ENCODE measurements at places on chromosomes 12 and 14.
A peak's percentile ranks its signal among the peaks of the same experiment; 100 is the strongest.

DNA sequence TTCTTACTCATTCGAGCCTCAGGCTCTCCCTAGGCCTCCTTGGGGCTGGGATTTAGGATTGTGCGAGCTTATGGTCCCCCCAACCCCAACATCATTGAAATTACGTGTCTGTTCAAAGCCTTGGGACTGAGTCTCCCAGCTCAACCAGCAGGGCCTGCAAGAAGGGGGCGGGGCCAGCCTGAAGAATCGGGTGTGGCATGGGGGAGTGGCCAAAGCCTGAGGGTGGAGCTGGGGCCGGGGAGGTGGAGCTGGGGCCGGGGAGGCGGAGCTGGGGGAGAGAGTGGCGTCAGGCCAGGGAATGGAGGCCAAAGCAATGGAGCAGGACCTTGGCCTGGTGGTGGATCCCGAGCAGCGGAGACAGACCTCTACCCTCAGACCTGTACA is 24.3 kb upstream of the HSPB8 start:
- DNase-seq = no peak

DNA sequence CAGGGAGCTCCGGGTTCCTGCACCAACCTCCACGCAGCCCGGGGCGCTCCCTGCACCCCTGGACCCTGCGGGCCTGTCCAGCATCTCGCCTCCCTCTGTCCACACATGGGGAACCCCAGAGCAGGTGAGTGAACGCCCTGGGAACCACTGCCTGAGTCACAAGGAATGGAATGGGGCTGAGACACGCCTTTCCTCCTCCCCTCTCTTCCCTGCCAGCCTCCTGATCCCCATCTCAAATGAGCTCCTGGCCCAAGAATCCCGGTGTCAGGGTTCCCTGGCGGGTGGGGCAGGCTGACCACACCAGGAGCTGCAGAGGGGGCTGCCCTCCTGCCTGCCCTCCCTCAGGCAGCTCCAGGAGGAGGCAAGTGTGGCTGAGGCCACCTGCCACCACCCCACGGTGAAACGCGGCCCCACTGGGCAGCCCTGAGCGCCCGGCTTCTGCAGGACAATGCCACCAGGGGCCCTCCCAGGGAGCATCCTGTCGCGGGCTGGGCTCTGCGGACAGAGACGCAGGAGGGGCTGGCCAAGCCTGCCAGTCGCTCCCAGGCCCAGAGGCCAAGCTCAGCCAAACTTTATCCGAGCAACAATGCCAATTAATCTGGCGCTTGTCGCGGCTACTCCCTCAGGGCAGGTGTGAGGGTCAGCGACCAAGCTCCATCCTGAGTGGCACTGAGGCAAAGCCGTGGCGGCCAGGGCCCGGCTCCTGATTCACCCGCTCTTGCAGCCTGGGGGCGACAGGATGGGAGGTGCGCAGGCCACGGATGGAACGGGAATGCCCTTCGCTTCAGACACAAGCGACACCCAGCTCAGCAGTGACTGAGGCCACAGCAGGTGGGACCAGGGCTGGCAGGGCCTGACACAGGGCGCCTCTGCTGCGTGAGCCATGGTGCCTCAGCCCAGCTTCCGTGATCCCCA is 44.3 kb downstream of the GALNT9 start:
- DNase-seq = no peak

GRCh38 chr12:65609359-65609771 is 214.9 kb upstream of the HMGA2 start:
- DNase-seq = no peak

GRCh38 chr14:106378191-106378590 is 851.8 kb downstream of the TMEM121 start:
- DNase-seq = peak; percentile 44

DNA sequence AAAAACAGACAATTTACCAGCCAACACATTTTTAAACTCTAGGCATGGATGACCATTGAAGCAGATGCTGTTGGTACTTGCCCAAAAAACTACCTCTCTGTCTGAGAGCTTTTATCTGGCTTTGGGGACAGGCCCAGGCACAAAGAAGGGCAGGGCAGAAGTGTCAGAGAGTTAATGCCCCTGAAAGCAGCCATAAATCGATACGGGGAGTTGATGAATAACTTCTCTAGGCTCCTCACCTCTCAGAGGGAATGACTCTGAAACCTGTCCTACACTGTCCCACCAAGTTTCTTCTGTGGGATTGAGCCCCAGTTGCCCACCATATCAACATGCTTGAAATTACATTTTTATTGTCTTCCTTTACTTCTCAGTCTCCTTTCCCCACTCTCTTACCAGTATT is 113.0 kb upstream of the DAAM1 start:
- no peak for DNase-seq

- no peak for DNase-seq
Measured at GRCh38 chr12:24681570-24681969, 267.3 kb downstream of the BCAT1 start.

- no peak for DNase-seq
Measured at GRCh38 chr14:74682169-74682952, 30.5 kb downstream of the AREL1 start.

DNA sequence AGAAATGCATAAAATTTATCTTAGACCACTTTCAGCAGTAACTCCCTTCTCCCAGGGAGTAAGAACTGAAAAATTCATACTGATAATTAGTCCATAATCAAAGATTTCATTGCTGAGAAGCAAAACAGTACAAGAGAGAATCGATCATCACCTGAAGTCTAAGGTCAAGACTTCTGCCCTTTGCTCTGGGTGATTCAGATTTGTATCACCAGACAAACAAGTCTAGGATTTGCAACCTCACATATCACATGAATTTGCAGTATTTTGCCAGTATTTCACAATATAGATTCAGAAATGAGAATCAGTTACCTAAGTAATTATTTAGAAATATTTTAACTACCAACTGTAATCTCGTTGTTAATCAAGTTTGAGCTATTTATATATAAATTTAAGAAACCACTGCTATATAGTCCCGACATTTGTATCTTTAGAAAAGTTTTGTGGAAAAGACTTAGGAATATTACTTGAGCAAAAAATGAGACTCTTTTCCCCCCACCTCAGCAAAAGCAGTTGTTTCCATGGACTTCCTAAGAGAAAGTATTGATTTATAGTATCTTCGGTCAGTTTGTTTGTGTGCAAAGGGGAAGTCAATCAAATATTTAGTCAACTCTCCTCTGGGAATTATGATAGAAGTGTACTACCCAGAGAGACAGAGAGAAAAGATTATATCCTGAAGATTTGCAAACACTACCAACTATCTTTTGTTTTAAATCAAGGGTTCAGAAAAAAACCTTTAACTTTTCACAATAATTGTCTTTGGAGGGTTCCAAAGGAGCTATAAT is 840.1 kb downstream of the TRHDE start:
- DNase-seq = no peak

DNA sequence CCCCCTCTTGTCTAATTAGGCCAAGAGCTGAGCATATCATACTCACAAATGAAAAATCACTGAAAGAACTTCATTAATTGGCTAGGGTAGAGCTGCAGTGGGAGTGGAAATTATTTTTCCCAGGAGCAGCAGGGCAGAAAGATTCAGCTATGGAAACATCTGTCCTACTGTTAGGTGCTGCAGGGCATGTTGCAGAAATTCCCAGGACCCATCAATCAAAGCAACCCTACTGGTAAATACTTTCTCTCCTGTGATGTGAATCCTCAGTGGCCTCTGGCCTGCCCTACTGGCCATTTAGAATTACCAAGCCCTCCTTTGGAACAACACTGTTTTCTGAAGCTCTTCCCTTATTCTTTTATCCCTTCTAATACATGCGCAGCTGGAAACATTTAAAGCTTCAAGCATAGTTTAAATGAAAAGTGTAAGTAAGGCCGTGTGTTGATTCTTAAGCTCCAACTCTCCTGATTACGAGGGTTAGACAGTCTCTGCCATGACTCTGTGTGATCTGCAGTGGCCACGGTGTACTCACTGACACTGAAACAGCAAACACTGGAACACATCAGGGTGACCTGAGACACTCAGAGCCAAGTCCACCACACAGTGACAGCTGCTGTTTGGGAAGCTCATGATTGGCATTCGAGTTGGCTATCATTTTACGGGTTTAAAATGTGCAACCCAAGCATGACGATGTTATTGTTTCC is 62.6 kb upstream of the TMCC3 start:
- DNase-seq = no peak

- no peak for DNase-seq
Measured at GRCh38 chr14:61183196-61183885, 97.8 kb downstream of the TMEM30B start.

DNA sequence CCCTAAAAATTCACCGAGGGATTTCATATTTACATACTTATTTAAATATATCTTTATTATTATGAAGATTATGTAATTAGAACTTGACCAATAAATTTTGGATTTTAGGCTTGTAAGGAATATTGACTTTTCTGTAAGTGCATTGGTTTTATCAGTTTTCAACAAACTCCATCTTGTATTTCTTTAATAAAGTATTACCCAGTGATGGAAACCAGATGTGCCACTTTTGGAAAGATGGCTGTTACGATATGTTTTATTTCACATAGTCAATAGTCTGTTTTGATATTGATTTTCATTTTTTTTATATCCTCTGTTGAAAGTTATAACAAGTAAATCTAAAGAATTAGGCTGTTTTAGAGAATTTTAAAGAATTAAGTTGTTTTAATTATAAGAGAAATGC is 1.8 kb downstream of the MON2 start:
- DNase-seq = no peak

- no peak for DNase-seq
Measured at GRCh38 chr14:88234442-88234841, 88.6 kb downstream of the KCNK10 start.

GRCh38 chr12:62701492-62701891 is 233.5 kb downstream of the PPM1H start:
- DNase-seq = no peak

DNA sequence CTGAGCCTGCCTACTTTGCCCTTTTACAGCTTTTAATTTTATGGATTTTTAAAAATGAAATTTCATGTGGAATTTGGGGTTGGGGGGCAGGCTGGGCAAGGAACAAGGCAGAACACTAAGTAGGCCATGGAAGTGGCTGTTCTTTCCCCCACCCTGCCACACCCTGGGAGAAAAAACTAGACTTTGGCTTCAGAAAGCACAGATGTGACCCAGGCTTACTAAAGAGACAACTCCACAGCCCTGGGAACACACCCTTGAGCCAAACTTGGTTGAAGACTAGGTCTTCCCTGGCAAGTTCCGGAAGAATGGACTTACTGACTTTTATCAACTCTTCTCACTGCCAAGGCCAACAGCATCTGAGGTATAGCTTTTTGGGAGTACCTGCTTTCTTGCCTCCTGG is 40.3 kb downstream of the BAZ2A start:
- DNase-seq = no peak

DNA sequence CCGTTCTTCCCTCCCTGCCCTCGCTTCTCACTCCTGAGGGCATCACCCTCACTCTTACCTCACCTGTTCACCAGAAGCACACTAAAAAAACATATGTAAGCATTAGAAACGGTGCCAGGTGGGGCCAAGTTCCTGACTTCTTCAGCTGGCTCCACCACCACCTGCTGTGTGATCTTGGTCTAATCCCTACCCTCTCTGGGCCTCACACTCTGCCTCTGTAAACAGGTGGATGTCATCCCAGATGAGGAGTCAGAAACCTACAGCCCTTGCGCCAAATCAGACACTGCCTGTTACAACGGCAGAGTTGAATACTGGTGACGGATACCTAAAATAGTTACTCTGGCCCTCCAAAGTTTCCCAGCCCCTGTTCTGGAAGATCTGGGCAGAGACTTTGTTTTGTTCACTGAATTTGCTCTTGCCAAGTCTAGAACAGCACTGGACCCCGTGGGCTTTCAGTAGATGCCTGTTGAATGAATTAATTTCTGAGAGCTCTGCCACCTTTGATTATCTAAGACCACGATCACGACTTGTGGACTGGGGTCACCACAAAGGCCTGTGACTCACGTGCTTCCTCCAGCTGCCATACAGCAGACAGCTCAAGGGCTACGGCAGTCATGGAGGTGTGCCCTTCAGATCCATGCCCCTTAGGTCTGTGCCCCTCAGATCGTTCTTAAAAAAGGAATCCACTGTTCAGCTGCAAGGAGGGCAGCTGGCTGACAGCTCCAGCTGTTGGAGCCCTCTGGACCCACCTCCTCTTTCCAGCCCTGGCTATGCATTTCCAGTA is 71.9 kb downstream of the GSC start:
- no peak for DNase-seq

DNA sequence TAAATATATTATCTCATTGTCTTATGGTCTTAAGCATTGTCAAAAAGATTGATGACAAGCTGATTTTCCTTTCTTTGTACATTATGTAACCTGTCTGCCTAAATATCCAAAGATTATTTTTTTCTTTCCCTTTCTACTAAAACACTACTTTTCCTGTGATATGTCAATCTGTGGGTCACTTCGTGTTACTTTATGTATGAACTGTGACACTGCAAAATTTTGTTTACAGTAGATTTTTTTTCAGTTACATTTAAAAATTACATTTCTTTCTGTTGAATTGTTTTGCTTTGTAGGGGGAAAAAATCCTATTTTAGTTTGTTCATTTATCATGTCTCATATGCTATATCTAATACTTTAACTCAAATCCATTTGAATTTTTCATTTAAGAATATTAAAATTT is 392.3 kb upstream of the ATXN7L3B start:
- no peak for DNase-seq

DNA sequence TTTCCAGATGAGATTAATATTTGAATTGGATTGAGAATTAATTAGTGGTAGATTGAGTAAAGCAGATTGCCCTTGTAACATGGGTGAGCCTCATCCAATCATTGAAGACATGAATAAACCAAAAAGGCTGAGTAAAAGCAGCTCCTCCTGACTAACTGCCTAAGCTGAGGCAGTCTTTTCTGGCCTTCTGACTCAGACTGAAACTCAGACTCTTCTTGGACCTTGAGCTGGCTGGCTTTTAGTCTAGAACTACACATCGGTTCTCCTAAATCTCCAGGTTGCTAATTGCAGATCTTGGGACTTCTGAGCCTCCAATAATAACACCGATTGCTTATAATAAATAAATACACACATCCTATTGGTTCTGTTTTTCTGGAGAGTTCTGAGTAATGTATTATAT is 24.0 kb downstream of the FKBP11 start:
- no peak for DNase-seq

- DNase-seq = no peak
Measured at GRCh38 chr12:13252616-13253015, 56.1 kb downstream of the EMP1 start.

DNA sequence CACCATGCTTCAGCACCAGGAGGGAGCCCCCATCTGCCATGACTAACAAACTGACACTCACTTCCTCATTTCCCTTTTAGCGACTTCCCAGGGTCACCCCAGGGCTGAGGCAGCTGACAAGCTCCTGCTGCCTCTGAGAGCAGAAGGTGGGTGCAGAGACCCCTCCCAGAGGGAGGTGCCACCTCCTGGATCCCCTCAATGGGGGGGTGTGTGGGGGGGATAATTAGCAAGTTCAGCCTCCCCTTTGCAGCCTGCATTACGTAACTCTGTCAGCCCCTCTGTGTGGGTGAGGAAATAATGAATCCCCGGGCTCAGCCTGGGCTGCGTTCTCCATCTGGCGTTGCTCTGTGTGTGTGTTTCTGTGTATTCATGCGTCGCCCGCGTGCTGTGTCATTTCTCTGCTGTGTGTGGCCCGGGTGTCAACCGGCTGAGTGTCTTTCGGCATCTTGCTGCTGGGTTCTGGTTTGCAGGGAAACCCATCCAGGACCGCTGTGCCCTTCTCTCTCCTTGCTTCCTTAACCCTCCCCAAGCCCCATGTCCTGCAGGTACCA is 28.0 kb downstream of the NOS1 start:
- DNase-seq = no peak
